Thoracic aorta (tissue), 2 donors: ENCODE measurements at places on chromosomes 6 and 20.
A peak's percentile ranks its signal among the peaks of the same experiment; 100 is the strongest.

GRCh38 chr6:147789430-147789947, 281.0 kb downstream of the SAMD5 start:
- DNase-seq = no peak
- H3K4me1 ChIP-seq = no peaks in the 10 kb centered on the region

- no peaks in the 10 kb centered on the region for H3K36me3 ChIP-seq
- H3K27ac ChIP-seq = no peak overlapping the region
- H3K27me3 ChIP-seq = no peaks in the 10 kb centered on the region
- no peak overlapping the region for H3K4me3 ChIP-seq
Measured at GRCh38 chr6:98308564-98308963, 525.8 kb upstream of the POU3F2 start.

- H3K4me1 ChIP-seq = peaks cover 26% of the 10 kb centered on the region
- no peak for DNase-seq
- peak overlapping the region; percentile 91 for H3K4me3 ChIP-seq
- H3K27me3 ChIP-seq = no peaks in the 10 kb centered on the region
- H3K27ac ChIP-seq = no peak overlapping the region
- H3K36me3 ChIP-seq = no peaks in the 10 kb centered on the region
Measured at GRCh38 chr20:50111120-50111828, 1.7 kb downstream of the UBE2V1 start.

GRCh38 chr6:116840091-116840490, 11.2 kb upstream of the GPRC6A start:
- no peaks in the 10 kb centered on the region for H3K4me1 ChIP-seq
- DNase-seq = no peak
- no peaks in the 10 kb centered on the region for H3K36me3 ChIP-seq
- H3K27ac ChIP-seq = no peak overlapping the region
- H3K27me3 ChIP-seq = no peaks in the 10 kb centered on the region

GRCh38 chr6:124036384-124036783, 232.7 kb downstream of the NKAIN2 start:
- no peaks in the 10 kb centered on the region for H3K27me3 ChIP-seq
- DNase-seq = no peak
- H3K4me1 ChIP-seq = no peaks in the 10 kb centered on the region
- no peaks in the 10 kb centered on the region for H3K36me3 ChIP-seq
- no peak overlapping the region for H3K4me3 ChIP-seq

- no peak overlapping the region for H3K4me3 ChIP-seq
- H3K27me3 ChIP-seq = peaks cover 8% of the 10 kb centered on the region
- DNase-seq = no peak
- no peaks in the 10 kb centered on the region for H3K4me1 ChIP-seq
- H3K36me3 ChIP-seq = no peaks in the 10 kb centered on the region
Measured at GRCh38 chr6:33241968-33242367, 29.7 kb downstream of the VPS52 start.

- no peak for DNase-seq
- H3K4me3 ChIP-seq = no peak overlapping the region
- no peak overlapping the region for H3K27ac ChIP-seq
- no peaks in the 10 kb centered on the region for H3K36me3 ChIP-seq
- no peaks in the 10 kb centered on the region for H3K27me3 ChIP-seq
Measured at GRCh38 chr20:44851545-44851944, 34.0 kb upstream of the YWHAB start.

DNA sequence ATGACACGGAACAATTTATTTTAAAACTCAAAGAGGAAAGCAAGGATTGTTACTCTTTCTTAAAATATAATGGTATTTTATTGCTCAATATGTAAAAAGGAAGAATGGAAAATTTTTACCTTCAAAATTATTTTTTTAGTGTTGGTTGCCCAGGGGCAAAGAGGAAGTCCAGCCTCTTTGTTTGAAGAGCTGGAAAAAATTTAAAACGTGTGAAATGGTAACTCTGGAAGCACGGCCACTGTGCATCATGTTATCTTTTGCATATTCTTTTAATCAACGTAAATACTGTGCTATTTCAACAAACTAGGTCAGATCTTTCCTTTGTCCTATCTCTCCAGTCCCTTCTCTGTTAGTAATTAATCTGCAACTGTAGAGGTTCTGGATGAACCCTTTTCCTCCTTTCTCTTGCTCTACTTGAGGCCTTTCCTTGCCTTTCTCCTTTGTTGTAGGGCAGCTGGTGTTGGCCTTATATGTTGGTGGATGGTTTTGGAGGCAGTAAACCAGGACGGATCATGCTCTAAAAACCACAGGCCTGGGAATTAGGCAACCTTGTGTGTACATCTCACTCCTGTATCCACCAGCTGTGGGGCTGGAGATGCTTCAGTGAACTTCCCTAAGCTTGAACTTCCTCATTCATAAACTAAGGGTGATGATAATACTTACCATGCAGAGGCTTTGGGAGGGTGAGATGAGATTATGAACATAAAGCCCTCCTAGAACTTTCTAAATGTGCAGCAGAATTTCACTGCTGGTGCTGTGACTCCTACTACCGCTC, 143.3 kb downstream of the PRL start:
- H3K27ac ChIP-seq = no peak overlapping the region
- H3K36me3 ChIP-seq = no peaks in the 10 kb centered on the region
- no peak for DNase-seq
- no peaks in the 10 kb centered on the region for H3K27me3 ChIP-seq
- peaks cover 15% of the 10 kb centered on the region for H3K4me1 ChIP-seq

DNA sequence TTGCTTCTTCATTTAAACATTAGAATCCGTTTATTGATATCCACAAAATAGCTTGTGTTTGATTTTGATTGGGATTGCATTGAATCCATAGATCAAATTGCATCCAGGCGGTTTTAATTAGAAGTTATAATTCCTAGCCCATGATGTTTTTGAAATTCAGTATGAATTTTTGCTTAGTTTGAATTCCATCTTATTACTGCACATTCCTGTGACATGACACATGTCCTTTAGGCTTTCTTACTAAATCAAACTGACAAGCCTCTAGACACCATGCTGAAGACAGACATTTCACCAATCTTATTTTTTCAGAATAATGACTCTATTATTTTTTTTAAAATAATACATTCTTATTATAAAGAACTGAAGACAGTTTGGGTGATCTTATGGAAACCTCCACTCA, 21.4 kb upstream of the PI16 start:
- H3K27ac ChIP-seq = no peak overlapping the region
- H3K4me1 ChIP-seq = peaks cover 3% of the 10 kb centered on the region
- no peaks in the 10 kb centered on the region for H3K36me3 ChIP-seq
- H3K4me3 ChIP-seq = no peak overlapping the region

- no peaks in the 10 kb centered on the region for H3K27me3 ChIP-seq
- H3K27ac ChIP-seq = peak overlapping the region; percentile 94
- peak overlapping the region; percentile 90 for H3K4me3 ChIP-seq
- peaks cover 18% of the 10 kb centered on the region for H3K4me1 ChIP-seq
- DNase-seq = no peak
Measured at GRCh38 chr20:20051767-20052073, 546 bp downstream of the CRNKL1 start.

DNA sequence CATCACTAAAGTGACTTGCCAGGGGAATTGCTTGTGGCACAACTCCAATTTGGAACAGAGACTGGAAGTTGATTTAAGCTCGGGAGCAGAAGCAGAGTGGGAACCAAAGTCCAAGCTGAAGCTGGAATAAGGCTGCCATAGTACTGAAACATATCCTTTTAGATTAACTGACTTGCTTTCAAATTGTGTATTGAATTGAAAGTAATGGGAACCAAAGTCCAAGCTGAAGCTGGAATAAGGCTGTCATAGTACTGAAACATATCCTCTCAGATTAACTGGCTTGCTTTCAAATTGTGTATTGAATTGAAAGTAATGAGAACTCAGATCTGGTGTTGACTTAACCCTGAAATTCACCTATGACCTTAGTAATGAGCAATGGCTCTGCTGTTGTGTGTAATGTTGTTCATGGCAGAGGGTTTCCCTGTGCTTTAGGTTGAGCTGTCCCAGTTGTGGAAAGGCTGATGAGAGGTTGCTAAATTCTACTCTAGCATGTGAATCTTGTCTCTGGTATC, 40.2 kb downstream of the CENPW start:
- H3K27me3 ChIP-seq = no peaks in the 10 kb centered on the region
- no peak overlapping the region for H3K27ac ChIP-seq
- DNase-seq = no peak

GRCh38 chr20:41618807-41619311, 682 bp upstream of the CHD6 start:
- no peaks in the 10 kb centered on the region for H3K36me3 ChIP-seq
- H3K27me3 ChIP-seq = no peaks in the 10 kb centered on the region
- no peak for DNase-seq
- peak overlapping the region; percentile 54 for H3K27ac ChIP-seq

GRCh38 chr6:4010048-4010447, 68.9 kb downstream of the FAM217A start:
- peaks cover 10% of the 10 kb centered on the region for H3K4me1 ChIP-seq
- H3K27ac ChIP-seq = no peak overlapping the region
- H3K4me3 ChIP-seq = no peak overlapping the region
- H3K36me3 ChIP-seq = no peaks in the 10 kb centered on the region
- DNase-seq = no peak

DNA sequence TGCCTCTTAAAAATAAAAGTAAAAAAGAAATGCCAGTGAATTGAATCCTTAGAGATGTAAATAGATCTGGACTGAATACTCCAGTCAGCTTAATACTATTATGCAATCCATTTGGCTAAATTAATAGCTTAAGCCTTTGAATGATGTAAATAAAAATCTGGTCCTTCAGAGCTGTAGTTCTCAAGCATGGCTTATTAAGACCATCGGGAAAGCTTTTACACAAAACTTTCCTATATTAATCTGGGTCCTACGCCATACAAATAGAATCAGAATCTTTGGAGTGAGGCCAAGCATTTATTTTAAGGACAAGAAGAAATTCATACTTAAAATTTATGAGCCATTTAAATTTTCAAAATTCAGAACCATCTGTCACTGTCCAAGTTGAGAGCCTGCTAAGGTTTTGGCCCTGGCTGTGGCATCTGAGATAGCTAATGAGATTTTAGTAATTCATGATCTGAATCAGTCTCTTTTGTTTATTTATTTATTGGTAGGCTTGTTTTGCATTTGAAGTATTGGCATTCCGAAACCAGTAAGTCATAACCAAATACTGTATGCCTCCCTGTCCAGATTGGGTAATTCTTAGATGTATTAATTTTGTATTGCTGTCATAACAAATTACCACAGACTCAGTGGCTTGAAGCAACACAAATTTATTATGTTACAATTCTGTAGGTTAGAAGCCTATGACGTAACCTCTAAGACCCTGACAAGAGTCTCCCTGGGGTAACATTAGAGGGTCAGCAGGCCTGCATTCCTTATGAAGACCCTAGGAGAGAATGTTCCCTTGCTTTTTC, 228.1 kb upstream of the RAB32 start:
- DNase-seq = no peak
- H3K27me3 ChIP-seq = no peaks in the 10 kb centered on the region
- H3K4me1 ChIP-seq = no peaks in the 10 kb centered on the region
- no peak overlapping the region for H3K27ac ChIP-seq

GRCh38 chr6:170152989-170153388, 137.9 kb downstream of the DLL1 start:
- H3K27ac ChIP-seq = no peak overlapping the region
- H3K4me1 ChIP-seq = peaks cover 4% of the 10 kb centered on the region
- no peaks in the 10 kb centered on the region for H3K27me3 ChIP-seq
- H3K4me3 ChIP-seq = no peak overlapping the region

GRCh38 chr6:40482532-40482931, 104.6 kb downstream of the LRFN2 start:
- H3K27me3 ChIP-seq = no peaks in the 10 kb centered on the region
- no peak overlapping the region for H3K4me3 ChIP-seq
- H3K4me1 ChIP-seq = no peaks in the 10 kb centered on the region
- H3K36me3 ChIP-seq = no peaks in the 10 kb centered on the region
- no peak for DNase-seq
- no peak overlapping the region for H3K27ac ChIP-seq

DNA sequence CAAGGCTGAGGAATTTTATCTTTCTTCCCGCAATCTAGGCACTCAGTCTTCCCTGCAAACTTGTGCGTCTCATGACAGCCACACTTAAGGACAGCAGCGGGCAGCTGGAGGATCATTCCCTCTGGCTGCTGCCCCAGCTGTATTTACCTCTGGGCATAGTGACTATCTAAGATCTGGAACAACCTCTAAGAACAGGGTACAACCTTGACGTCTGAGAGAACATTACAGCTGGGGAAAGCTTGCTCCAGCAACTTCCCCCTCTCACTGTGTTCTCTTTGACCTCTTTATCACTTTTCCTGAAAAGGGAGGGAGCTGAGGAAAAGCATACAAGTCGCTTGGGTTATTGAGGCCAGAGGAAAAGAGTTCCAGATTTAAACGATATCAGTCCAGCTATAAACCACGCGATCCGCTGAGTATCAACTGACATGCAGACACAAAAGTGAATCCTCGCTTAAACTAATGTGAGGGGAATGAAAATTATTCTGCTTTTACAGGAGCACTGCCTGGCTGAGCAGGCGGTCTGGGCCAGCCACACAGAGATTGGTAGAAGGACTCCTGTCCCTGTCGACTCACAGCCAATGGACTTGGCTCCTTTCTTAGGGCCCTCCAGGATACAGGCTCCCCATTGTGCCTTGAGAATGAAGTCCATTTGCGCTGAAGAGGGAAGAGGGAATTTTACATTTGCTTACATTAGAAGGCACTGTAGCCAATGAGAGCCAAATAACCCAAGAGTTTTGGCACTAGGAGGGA, 153.3 kb downstream of the QRSL1 start:
- no peaks in the 10 kb centered on the region for H3K27me3 ChIP-seq
- no peak overlapping the region for H3K27ac ChIP-seq
- DNase-seq = no peak
- no peaks in the 10 kb centered on the region for H3K4me1 ChIP-seq
- H3K36me3 ChIP-seq = no peaks in the 10 kb centered on the region
- H3K4me3 ChIP-seq = no peak overlapping the region

DNA sequence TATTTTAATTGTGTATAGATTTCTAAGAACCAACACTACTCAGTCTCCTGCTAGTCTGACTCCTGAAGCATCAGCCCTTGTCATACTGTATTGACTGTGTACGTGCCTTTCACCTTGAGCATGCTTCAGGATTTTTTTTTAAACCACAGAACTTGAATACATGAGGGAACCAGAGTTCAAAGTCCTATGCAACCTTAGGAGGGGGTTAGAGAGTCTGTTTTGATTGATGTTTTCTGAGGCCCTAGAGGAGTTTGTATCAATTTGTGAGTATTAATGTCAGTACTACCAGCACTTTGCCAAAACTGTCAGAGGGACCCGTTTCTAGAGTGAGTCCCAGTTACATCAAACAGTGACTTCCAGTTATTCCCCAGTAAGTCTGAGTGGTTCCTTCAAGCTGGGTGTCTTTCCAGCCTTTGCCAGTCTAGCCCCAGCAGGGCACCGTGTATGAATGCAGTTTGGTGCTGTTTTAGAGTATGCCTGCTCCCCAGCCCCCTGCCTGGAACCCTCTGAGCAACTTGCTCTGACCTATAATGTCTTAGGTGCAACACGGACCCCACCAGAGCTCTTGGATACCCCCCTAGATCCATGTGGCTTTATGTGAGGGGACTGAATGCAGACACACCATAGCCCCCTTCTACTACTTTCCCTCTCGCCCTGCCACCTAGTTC, 8.5 kb downstream of the TP53INP2 start:
- H3K27ac ChIP-seq = no peak overlapping the region
- DNase-seq = no peak
- peaks cover 15% of the 10 kb centered on the region for H3K4me1 ChIP-seq
- peaks cover 6% of the 10 kb centered on the region for H3K36me3 ChIP-seq
- no peak overlapping the region for H3K4me3 ChIP-seq
